NCI-H1417 (cell line): ENCODE measurements at places on chromosomes 5 and 9.

DNA sequence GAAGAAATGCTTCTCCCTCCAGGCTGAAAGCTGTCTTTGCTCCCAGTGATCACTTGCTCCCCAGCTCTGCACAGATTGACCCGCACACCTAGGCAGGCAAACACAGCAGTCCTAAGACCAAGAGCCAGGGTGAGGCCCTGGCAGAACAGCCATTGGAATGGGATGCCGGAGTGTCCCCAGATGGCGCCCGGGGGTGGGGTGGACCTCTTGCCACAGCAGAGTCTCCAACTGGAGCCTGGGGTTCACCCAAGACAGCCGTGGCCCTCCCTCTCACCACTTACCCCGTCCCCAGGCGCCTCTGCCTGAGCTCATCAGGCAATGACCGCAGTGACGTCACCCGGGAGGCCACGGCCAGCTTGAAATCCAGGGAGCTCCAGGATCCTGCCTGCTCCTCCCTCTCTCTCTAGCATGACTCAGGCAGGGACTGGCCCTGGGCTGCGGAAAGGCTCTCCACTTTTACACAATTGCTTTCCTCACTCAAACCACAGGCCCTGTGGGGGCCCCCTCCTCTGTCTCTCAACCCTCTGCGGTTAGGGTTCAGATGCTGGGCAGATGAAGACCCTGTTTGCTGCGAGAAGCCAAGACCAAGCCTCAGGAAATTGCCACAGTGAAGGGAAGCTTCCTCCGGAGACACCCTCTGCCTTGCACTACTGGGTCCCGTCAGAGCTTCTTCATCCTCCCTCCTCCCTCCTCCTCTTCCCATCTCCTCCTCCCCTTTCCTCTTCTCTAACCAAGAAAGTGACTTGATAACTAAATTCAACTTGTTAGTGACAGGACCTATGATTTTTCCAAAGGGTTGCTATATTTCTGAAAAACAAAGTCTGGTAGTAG is 24.3 kb upstream of the PTGES start:
- DNase-seq, result peak; percentile 44

- DNase-seq, result no peak
These were observed 1.7 kb downstream of the FKBP15 start for GRCh38 chr9:113219186-113219936.

DNA sequence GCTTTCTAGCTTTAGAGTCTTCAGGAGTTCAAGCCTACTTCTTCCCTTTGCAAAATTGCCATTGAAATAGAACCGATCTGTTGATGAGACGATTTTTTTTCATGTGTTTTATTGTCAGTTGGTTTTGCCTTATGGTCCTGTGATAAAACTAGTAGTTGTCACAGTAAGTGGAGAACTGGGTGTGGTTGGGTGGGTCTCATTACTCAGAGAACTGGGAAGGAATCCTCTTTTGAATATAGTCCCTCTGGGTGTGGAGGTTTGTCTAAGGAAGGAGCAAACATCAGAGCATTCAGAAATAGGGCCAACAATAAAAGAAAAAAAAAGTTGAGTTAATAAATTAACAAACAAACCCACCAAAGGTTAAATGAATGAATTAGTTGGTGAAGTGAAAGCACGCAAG is 69.0 kb downstream of the ALDH1A1 start:
- DNase-seq, result no peak

GRCh38 chr9:133779081-133779480 is 40.9 kb upstream of the SARDH start:
- no peak for DNase-seq

DNA sequence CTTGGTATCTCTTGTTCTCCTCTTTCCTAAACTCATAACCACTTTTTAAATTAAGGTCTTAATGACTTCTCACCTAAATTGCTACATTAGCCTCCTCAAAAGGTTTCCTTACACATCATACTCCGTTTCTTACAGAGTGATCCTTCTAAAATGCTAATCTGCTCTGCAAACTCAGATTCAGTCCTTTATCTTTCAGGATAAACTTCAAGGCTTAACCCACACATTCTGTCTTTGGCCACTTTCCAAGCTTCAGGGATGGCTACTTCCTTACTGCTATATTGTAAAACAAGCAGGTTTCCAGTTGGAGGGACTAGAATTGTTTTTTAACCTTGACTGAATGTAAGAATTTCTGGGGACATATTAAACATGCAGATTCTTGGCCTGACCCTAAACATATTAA is 105.5 kb upstream of the CHD1 start:
- no peak for DNase-seq

GRCh38 chr9:109088221-109088620 is 31.5 kb downstream of the TMEM245 start:
- DNase-seq, result no peak

DNA sequence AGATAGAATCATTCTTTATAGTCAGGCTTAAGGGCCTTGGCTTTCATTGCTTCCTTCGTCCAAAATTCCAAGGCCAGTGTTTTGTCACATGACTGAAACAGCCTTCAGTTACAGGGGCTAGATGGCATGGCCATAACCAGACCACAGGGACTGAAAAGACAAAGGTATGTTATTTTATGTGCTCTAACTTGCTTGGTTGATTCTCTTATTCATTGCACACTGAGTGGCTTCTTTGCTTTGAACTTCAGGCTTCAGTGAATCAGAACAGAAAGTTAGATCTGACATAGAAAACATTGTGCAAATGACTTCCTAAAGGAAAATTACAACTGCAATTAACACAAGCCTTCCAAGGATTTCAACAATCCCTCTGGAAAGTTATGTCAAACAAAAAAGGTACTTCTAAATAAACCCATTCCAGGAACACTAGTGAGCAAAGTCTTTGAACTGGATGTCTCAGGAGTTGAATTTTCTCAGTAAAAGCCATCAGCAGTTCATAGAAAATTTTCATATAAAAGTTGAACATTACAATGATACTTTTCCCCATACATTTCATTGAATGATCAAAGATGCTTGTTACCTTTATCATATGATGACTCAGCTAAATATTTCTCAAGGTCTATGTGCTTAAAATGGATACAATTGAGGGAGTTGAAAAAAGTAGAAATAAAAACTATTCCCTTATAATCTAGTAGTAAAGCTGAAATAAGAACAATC is 355.3 kb downstream of the TMEM232 start:
- DNase-seq, result no peak

- no peak for DNase-seq
These were observed 80.1 kb downstream of the ZCCHC7 start for GRCh38 chr9:37200433-37201005.
